Stimulated activated CD8-positive, alpha-beta memory T cell treated with anti-CD3 and anti-CD28 coated beads, Interleukin-7, amount 100 ng/mL, for 48 hours (primary cell): ENCODE measurements at places on chromosomes 6 and 20.

- no peak for DNase-seq
These were observed 174.6 kb downstream of the GMPR start for GRCh38 chr6:16412982-16413381.

DNA sequence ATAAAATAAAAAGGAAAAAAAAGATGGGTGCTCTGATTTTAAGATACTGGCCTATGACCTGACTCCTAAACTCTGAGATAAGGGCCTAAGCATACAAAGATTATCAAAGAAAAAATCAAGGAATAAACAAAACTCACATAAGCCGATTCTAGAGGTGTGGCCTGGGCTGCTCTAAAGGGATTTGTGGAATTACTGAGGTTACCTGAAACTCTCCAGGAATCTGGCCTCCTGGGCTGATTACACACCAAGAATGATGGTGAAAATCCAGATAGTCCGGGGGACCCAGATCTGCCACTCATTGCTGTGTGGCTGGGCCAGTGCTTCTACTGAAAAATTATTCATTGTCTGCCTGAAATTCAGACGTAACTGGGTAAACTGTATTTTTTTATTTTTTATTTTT, 122.7 kb upstream of the RNF24 start:
- no peak for DNase-seq

GRCh38 chr6:12421596-12421995, 131.4 kb downstream of the EDN1 start:
- DNase-seq: no peak

DNA sequence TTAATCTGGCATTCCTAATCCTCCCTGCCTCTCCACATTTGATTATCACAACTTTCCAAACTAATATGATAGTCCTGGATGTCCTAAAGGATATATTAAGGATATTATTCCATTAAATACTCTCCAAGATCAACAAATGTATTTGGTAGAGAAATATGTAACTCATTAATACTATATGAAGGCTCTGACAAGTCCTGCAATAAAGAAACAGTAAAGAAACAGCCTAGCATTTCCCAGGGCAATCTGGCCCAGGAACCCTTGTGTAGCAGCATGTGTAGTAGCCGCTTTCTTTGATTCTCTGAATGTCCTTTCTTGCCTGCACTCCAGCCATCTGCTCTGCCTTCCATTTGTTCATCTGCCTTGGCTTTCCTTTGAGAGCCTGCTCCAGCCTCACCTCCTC, 23.7 kb downstream of the TRAM2 start:
- DNase-seq: no peak

DNA sequence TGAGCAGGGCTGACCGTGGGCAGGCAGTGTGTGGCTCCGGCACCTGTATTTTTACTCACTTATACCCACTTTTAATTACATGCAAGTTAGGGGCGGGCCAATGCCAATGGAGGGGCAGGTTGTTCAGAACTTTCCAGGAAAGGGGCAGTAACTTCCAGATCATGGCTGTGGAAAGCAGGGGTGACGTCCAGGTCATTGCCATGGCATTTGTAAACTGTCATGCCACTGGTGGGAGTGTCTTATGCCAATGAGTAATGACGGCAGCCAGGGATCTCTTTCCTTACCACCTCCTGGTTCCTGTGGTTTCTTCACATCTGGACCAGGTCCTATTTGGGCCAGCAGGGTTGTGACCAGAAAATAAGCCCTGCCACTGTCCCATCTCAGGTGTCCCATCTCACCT, 258.7 kb downstream of the THBS2 start:
- no peak for DNase-seq

DNA sequence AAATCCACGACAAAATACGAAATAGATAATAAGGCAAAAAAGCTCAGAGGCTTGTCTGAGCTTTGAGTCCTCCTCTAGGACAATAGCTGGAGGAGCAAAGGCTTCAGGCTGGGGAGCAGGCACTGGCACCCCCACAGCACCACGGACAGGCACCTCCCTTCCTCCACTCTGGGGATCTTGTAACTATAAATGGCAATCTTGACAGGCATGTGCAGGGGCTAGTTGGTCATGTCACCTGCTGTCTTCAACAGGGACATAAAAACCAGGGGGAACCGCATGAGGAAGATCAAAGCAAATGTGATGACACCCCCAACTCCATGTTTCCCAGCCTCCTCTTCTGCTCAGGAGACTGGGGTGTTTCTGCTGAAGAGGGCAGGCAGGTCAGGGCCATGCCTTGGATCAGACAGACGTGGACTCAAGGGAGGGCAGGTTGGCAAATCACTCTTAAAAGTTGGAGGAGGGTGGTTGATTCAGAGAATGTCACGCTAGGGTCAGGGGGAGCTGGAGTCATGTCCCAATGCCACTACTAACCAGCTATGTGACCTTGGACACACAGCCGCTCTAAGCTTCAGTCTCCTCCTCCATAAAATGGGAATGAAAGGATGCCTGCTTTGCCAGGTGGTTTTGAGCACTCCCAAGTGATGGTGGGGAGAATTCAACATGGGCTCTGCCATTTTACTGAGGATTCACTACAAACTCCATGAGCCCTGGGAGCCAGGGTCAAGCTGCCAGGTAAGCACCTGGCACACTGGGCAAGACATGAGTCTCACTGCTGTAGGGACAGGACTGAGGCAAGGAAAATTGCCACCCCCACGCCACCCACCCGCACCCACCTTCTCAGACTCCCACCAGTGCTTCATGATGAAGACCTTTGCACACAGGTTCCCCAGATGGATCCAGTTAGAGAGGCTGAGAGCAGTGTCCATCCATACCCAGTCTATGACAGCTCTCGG, 48.0 kb downstream of the NPEPL1 start:
- DNase-seq: no peak

GRCh38 chr6:157761331-157761921, 61.6 kb upstream of the SNX9 start:
- DNase-seq: no peak

- DNase-seq: no peak
These were observed 618.6 kb upstream of the FLRT3 start for GRCh38 chr20:14956026-14956425.

DNA sequence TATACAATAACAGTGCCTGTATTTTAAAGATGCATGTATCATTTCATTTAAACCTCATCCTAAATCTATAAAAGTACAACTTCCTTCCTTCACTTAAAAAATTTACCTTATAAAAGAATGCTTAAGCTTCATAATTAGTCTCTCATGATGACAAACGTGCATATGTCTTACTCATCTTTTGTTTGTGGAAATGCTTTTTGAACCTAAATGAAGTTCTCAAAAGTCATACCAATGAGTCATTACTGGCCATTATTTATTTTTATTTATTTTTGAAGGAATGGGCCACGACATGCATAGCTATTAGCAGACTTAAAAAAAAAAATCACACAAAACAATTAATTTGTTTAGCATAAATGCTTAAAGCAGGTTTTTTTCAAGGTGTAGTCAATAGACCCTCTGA, 3.7 kb downstream of the TFB1M start:
- DNase-seq: no peak

- DNase-seq: no peak
These were observed 718.9 kb downstream of the EYS start for GRCh38 chr6:64988148-64988547.

GRCh38 chr6:29733057-29733456, 9.8 kb downstream of the HLA-F start:
- DNase-seq: no peak

GRCh38 chr6:50128420-50129005, 78.8 kb upstream of the DEFB112 start:
- DNase-seq: no peak

- DNase-seq: no peak
These were observed 489.6 kb downstream of the MMUT start for GRCh38 chr6:48973491-48973890.

GRCh38 chr6:80488190-80488589, 381.7 kb downstream of the BCKDHB start:
- no peak for DNase-seq

DNA sequence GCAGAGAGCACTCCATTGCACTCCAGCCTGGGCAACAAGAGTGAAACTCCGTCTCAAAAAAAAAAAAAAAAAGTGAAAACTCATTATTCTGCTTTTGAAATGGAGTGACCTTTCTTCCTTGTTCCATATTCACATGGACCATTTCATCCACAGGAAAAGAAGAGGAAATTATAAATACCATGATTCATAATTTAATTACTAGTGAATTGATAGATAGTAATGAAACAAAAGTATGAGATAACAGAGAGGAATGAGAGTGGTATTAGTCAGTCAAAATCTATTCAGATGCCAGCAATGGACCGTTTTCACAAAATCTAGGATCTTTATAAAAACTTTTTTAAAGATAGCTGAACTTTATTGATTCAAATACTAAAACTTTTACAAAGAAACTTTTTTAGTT, 443.1 kb upstream of the FLRT3 start:
- no peak for DNase-seq

GRCh38 chr6:135493218-135493961, 4.2 kb downstream of the AHI1 start:
- no peak for DNase-seq
